ENCODE measurements at places on chromosomes 11 and 22.

DNA sequence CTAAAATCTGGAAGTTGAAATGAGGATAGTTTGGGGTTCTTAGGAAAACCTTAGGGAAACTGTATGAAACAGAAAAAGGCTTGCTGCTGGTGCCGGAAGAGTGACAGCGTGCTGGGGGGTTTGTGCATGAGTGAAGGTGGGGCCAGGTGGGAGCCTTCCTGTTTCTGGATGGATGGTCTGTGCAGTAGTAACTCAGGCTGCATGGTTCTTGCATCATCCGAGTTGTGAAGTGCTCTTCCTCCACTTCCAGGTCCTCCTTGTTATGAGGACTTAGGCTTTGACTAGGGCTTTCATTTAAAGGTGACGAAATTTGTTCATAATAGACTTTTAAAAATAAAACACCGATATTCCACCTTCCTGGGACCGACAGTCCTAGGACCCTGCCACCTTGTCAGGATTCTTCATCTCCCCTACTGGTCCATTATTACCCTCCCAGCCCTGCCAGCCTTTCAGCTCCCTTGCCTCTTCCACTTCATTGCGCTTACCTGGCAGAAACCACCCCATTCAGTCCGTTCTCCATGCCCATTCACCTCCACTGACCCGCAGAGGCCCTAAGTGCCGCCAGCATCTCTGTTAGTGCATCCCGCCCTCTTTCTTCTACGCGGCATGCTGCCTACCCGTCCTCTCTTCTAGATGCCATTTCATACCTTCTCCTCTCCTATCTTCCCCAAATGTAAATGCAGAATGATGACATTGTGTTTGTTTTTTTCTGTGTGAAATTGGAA lies 47.3 kb downstream of the PPFIA1 start:
- no peak for DNase-seq

DNA sequence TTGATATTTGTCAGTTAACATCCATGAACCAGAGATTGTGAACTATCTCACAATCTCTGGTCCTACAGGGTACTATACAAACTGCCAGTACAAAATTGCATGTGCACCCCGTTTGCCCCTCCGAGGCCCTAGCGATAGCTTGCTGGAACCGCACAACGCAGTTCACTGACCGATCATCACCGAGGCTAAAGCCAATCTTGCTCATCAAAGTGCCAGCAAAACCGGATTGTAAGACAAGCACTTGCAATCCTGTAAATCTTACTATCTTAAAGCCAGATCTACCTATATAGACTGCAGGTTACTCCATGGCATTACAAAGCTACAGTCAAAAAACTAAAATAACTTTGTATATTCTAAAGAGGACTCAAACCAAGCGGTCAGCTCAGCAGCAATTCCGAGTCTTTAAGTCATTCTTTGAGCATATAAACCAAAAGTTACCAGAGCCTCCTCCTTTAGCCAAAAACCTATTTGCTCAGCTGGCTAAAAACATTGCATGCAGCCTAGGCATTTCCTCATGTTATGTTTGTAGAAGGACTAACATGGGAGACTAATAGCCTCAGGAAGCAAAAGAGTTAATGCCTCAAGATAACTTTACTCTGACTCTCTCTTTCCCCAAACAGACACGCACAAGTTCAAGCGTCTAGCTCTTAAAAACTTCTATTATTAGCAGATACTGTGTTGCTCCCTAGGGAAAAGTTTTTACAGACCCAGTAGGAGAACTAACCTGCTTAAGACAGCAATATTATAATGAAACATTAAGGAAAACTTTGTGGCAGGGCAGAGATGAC lies 30.7 kb upstream of the CPT1A start:
- no peak for DNase-seq

- DNase-seq: no peak
These were observed 14.1 kb downstream of the SPECC1L start for GRCh38 chr22:24284747-24285203.

- no peak for DNase-seq
These were observed 25.0 kb upstream of the TMPRSS5 start for GRCh38 chr11:113730887-113731726.

DNA sequence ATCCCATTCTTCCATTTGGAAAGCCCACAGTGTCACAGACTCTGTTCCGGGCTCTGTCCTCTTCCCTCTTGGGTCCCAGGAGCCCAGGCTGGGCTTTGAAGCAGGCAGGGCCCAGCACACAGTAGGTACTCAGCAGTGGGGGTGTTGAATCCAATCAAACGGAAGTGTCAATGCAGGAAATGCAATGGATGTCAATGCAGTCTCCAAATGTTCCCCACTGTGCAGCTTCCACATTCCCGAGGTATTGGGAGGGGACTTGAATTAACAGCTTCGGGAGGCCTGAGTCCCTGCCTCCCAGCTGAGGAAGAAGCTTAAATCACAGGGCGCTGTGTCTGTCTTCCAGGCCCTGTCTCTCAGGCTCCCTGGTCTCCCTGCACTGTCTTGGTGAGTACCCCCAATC lies 21.8 kb upstream of the SMIM35 start:
- DNase-seq: no peak

- DNase-seq: no peak
These were observed 670.9 kb downstream of the BRD1 start for GRCh38 chr22:49156662-49157285.

GRCh38 chr11:93143186-93143585 lies 54.6 kb downstream of the SLC36A4 start:
- DNase-seq: no peak

DNA sequence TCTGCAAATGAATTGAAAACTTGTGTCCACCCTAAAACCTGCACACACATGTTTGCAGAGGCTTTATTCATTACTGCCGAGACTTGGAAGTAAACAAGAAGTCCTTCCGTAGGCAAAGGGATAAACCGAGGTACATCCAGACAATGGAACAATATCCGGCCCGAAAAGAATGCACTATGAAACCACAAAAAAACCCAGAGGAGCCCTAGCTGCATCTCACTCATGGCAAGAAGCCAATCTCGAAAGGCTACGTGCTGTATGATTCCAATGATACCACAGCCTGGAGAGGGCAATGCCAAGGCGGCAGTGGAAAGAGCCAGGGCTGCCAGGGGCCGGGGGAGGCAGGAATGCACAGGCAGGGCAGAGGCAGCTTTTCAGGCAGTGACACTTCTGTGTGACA lies 3.2 kb upstream of the MRPL23 start:
- DNase-seq: no peak

DNA sequence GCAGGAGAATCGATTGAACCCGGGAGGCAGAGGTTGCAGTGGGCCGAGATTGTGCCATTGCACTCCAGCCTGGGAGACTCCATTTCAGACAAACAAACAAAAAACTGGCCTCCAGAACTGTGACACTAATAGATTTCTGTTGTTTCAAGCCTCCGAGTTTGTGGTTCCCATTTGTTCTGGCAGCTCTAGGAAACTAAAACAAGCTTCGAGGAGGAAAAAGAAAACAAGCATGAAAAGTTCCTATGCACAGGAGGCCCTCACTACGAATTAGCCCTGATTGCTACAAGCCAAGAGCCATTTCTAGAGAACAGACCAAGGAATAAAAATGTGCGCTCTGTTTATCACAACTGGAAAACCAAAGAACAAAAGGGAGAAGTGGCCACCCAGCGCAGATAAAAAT lies 47.8 kb upstream of the SHANK2 start:
- DNase-seq: no peak

- no peak for DNase-seq
These were observed 6.5 kb downstream of the VSTM5 start for GRCh38 chr11:93843906-93844305.

- no peak for DNase-seq
These were observed 61.5 kb upstream of the PITPNB start for GRCh38 chr22:27980424-27981148.

DNA sequence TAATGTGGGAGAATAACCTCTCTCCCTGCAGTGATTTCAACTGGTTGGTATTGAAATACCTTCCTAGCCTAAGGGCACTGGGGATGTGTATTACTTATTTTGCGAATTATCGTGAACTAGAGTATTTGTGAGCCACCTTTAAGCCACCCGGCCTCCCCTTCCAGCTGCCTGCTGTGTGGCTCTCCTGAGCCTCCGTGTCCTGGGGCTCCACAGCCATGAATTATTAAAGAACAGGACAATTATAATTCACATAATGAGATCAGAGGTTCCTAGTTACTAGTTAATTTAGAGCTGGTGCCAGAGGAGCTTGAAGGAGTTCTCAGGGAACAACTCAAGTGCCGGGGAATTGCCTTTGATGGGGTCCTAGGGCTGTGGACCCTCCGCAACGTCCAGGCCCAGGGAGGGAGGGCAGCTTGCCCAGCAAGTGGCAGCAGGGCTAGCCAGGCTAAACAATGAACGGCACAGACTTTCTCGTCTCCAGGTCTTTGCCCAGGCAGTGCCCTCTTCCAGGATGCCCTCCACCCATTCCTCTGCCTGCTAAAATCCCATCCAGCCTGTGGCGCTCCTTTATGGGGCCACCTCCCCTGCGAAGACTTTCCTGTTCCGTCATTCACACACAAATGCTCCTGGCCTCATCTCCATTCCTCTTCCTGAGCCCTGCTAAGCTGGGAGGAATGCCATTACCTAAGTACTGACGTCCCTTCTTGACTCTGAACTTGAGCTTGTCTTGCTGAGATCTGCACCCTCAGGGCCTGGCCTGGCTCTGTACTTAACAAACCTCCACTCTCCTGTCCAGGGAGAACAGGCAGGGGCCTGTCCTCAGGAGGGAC lies 91.5 kb downstream of the RTL6 start:
- DNase-seq: no peak

DNA sequence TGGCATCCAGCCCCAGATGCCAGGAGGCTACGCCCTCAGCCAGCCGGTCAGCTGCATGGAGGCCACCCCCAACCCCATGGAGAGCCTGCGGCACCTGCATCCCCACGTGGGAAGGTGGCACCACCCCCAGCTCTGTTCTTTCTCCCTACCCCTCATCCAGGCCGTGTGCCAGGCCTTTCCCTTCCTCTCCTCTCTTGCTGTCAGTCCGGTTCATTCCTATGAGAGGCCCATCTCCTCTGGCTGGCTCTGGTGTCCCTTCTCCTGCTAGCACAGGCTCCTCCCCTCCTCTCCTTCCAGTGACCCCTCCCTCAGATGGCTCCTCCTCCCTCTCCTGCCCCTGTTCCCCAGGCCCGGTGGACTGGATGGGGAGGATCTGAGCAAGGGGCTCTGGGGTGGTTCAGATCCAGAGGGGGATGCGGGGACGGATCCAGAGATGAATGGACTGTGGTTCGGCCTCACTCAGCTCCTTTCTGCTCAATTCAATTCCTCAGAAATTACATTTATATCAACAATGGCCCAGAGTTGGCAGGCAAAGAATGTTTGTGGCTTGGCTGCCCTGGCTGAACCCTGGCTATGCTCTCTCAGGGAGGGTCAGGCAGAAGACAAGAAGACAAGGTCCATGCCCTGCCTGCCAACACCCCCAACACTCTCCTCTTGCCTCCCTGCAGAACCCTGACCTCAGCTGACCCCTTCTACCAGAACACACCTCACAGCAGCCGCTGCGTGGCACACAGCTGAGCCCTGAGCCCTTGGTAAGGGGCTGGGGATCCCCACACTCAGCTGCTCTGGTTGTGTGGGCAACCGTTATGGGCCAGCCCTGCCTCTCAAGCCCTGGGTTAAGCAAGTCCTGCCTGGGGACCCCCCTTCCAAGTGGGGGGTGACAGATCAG lies 18.5 kb upstream of the LRRC10B start:
- DNase-seq: no peak

GRCh38 chr11:67482275-67482826 lies 475 bp upstream of the AIP start:
- no peak for DNase-seq

- DNase-seq: no peak
These were observed 349.3 kb downstream of the MN1 start for GRCh38 chr22:27452245-27452644.

DNA sequence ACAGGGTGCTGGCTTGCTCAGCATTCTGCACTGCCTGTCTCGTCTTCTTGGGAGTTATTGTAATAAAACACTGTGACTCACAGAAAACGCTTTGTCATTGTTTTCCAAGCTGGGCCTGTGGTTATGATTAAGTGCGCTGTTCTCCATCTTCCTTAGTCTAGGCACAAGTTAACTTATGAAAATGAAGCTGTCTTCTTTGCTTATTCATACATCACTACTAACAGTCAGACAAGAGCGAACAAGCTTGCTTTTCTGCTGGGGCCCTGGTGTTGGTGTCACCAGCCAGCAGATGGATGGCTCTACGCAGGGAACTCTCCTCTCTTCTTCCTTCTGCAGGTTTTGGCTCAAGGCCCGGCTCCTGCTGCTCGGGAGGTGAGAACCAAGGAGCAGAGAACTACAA lies 380.1 kb upstream of the SYN3 start:
- DNase-seq: no peak
